ENCODE measurements at places on chromosomes 3 and 15.

GRCh38 chr3:141399200-141399599 is 30.9 kb downstream of the ZBTB38 start:
- no peak for DNase-seq

DNA sequence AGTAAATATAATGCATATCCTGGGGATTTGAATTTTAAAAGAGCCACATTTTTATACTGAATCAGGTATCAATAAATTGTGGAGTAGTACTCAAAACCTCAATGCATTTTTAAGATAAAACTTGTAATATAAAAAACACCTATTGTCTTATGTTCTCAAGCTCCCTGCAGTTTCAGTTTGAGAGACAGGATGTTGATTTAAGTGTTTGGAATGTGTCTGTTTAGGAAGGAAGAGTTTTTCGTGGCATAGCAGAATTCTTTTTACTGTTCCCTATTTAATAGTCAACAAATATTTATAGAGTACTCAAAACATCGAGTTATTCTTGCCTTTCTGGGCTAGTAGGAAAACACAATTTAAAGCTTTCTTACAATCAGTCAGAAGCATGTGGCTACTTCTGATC is 146.1 kb upstream of the BCHE start:
- DNase-seq, result peak; percentile 12

- DNase-seq, result no peak
Measured at GRCh38 chr3:50258979-50259378, 10.0 kb upstream of the SEMA3B start.

GRCh38 chr3:183435661-183436060 is 7.2 kb upstream of the MCF2L2 start:
- no peak for DNase-seq

- no peak for DNase-seq
Measured at GRCh38 chr3:137343283-137343682, 385.5 kb downstream of the IL20RB start.

DNA sequence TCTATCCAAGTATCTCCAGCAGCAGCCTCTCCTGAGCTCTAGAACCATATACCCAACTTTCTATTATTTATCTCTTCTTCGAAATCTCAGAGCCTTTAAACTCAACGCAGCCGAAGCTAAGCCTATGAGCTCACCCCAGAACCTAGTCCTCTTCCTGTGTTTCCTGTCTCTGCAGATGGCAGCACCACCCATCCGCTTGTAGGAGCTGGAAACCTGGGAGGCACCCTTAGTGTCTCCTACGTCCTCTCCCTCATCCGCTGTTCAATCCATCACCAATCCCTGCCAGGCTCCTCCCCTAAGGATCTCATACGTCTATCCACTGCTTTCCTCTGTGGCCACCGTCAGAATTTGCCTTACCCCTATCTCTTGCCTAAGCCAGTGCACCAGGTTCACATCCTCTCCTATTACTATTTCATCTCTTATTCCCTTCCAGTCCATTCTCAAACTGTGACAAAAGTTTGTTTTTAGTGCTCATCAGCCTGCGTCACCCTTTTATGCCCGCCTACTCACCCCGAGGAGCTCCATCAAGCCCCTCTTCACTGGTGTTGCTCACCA is 9.6 kb downstream of the VGLL4 start:
- no peak for DNase-seq

- DNase-seq, result peak; percentile 11
Measured at GRCh38 chr15:79593119-79593869, 161.2 kb downstream of the MINAR1 start.

DNA sequence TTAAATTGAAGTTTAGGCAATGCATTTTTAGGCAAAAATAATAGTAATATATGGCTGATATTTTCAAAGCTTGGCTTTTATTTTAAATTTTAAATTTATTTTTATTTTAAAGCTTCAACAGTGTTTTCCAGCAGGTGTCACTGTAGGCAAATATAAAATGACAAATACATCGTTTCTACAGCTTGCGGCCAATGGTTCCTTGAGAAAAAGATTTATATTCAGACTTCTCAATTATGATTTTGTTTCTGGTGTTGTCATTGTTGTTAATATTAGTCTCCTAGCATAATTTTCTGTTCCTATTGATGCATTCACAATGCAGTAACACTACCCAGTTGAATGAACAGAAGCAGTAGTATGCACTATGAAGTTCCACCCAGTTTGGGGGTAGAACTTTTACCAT is 220.7 kb upstream of the DNAJC19 start:
- peak; percentile 17 for DNase-seq

GRCh38 chr15:47888385-47889100 is 171.2 kb downstream of the SEMA6D start:
- DNase-seq, result no peak

- DNase-seq, result no peak
Measured at GRCh38 chr3:3586843-3587646, 212.2 kb upstream of the LRRN1 start.

GRCh38 chr3:58063022-58063815 is 55.0 kb downstream of the FLNB start:
- DNase-seq, result peak; percentile 44

DNA sequence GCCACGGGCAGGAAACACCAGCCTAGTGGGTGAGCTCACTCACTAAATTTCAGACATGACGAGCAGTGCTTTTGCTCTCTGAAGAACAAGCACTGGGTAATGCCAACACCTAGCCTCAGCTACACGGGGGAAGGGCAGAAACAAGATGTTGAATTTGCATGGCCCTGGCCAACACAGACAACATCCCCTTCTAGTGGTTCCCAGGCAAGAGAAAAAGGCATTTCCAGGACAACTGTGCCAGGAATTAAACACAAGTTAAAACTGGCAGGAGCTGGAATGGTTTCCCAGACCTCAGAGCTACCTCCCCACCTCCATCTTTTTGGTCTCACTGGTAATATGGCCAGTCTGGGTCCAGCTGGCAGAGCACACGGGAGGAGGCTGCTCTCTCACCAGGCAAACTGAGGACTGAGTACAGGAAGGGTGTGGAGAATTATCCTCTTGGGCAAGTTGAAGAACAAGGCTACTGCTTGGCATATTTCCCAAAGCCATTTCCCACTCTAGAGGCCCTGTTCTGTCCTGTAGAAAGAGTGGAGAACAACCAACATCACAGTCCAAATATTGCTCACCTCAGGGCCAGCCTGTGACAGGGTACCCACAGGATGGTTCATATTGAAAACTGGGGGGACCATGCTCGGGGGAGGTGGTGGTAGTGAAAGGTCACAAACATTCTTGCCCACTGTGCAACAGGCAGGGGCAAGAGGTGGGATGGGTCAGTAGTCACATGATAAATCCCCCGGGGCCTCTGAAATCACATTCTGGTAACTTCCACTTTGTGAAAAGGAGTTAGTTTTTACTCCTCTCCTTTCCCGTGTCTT is 26.5 kb downstream of the TSPAN3 start:
- DNase-seq, result no peak

- DNase-seq, result peak; percentile 10
Measured at GRCh38 chr3:1971780-1972179, 126.9 kb upstream of the CNTN4 start.

DNA sequence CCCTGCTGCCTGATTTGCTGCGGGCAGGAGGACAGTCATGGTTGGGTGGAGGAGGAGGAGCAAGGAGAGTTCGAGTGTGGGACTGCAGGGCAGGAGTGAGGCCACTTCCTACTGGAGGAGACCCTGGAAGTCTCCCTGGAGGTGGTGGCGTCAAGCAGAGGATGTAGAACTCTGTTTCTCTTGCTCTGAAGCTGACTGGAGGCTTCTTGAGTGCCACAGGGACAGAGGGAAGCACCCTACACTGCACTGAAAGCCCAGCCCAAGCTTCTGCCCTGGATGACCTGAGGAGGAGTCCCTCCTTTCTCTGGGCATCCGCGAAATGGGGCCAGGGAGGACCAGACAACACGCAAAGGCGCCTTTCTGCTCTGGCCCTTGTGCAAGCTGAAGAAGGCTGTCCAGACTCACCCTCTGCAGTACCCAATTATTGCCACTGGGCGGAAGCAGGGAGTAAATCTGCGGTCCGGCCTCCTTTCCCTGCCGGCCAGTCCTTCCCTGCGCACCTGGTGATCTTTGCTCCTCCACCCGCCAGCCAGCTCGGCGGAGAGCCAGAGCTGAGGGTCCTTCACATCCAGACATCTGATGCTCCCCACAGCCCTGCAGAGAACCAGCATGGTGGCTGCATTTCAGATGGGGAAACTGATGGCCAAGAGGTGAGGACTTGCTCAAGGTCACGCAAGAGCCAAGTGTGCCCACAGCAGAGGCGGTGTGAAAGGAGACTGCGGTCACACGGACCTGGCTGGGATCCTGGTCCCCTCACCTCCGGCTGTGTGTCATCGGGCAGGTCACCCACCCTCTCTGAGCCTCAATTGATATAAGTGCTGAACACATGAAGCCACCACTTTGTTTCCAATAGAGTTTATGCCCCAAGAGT is 207.1 kb downstream of the TBC1D2B start:
- peak; percentile 62 for DNase-seq

DNA sequence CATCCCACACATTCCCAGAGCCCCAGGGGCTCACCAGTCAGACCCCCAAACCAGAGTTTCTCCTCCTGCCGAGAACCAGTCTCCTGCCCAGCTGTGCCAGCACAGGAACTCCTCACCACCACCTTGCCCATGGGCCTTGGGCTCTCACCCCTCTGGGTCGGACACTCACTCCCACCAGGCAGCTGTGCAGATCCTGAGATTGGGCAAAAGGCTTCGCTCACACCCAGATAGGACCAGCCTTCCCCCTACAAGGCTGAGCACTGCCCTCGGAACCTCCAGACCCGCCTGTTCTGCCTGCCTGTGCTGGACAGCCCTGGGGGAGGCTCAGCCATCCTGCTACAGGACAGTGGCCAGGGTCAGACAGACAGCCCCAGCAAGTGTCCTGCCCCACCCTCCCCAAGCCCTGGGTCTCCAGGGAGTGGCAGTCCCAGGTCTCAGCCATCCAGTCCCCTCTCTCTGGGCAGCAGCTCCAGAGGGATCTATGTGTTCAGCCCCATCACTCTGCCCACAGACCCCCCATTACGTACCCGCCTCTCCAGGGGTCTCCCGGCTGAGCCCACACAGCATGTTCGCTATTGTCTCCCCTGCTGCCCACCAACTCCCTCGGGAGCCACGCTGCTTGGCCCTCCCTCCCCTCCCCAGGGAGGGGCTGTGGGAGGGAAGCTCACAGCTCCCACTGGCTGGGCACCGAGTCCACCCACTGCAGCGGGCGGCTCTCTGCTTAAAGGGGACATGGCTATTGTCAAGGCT is at the start of gene GRIP2:
Gene GRIP2 (minus strand): TSS at position 601 of the 750 bp plus-strand sequence. CDS start 34 bp downstream, at position 567.
- DNase-seq, result no peak

DNA sequence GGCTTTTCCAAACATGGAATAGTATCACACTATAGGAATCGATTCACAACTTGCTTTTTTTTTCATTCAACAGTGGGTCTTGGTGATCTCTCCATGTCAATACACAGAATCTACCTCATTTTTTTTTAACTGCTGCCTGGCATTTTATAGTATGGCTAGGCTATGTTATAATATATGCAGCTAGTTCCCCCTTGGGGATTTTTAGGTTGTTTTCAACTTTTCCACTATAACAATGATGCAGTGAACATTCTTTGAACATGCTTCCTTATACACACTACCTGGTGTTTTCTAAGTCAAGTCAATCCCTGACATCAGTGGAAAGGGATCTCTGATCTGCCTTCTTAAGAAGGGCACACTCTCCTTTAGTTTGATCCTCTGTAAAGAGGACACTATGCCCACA is 46.5 kb upstream of the PLXND1 start:
- DNase-seq, result no peak

DNA sequence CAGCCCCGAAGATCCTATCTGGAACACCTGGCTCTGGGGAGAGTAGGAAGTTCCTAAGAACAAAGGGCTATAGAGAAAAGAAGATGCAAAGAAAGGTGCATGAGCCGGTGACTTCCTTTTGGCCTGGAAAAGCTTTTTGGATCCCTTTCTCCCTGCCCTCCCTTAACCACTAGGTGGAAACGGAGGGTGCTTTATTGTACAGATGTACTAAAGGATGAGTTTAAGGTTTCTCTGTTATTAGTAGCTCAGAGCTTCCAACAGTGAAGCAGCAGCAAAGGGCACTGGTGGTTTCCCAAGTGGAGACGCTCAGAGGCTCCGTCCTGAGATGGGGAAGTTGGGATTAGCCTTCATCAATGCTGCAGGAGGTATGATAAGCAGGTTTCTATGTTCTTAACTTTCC is 5.9 kb upstream of the ADGRG7 start:
- DNase-seq, result peak; percentile 40

- DNase-seq, result peak; percentile 64
Measured at GRCh38 chr3:179100652-179101051, 29.0 kb upstream of the ZMAT3 start.

- no peak for DNase-seq
Measured at GRCh38 chr3:43525386-43525785, 96.4 kb downstream of the ANO10 start.

DNA sequence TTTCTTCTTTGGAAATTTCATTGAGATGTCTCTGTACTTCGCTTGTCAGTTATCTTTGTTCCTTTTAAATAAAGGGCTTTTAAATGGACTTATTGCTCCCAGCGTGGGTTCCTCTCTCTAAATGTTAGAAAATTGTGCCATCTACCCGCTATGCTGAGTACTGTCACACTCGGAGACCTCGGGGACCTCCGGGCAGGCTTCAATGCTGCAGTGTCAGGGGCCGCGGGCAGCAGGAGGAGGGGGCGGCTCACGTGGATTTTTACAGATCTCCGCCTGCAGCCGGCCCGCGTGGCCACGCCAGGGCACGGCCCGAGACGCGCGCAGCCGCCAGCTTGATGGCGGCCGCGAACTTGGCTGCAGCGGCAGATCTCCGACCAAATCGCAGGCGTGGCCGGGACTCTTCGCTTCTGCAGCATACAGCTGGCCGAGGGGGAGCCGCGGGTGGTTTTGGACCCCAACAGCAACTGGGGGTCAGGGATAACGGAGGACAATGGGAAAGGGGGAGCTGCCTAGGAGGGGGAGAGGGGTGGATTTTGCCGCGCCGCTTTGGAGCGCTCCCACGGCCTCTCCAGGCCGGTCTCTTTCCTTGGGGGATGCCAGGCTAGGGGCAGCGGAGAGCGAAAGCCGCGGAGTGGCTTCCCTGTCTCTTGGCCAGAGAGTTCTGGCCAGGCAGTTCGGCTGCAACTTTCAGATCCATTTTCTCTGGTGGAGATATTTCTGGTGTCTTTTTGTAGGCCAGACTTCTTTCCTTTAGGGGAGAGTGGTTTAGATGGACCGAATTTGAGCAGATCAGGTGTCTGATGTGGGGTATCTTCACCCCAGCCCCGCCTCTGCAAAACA is 15.3 kb downstream of the NR2F2 start:
- peak; percentile 84 for DNase-seq

DNA sequence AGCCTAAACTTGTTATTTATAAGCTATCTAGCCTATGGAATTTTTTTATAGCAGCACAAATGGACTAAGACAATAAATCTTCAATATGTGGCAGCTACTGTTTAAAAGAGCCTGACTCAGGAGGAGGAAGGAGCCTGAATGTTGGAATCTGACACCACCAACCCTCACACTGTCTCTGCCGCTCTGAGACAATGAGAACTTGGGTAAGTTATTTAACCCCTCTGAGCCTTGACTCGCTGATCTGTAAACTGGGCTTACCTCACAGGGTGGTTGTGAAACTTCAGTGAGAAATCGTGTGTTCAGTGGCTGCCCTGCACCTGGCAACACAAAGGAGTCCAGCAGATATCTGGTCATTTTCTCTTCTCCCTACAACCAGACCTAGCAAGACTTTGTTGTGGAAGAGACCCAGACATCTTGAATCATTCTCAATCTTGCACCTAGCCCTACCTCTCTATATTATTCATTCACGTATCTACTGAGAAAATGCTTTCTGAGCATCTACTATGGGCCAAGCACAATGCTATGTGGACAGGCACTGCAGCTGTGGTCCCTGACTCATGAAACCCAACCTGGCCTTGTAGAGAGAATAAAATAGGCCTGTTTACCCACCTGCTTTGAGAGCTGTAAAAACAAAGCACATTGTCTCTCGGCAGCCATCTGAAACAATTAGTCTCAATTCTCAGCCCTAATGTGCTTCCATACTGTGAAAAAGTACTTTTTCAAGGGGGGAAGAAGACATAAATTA is 81.9 kb upstream of the SLC25A36 start:
- peak; percentile 74 for DNase-seq

Data from kidney tubule cell (primary cell).